Osteoblast (primary cell): ENCODE measurements at places on chromosomes 3 and 15.

DNA sequence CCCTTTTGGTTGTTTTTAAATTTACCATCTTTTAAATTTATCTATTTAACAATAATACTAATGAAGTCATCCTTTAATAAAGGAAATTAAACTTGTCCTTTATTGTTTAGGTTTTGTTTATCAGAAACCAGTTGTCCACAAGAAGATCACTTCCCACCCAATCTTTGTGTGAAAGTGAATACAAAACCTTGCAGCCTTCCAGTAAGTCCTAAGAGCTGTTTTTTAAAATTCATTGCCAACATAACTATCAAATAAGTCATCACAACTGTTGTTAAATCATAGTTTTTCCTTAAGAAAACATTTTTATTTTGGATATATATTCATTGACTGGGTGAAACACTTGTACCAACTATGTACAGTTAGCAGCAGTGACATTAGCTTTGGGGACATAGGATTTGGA is 59.4 kb downstream of the CALML4 start:
- no peak for DNase-seq

GRCh38 chr3:51216291-51216690 is 168.8 kb upstream of the MANF start:
- DNase-seq, result no peak

DNA sequence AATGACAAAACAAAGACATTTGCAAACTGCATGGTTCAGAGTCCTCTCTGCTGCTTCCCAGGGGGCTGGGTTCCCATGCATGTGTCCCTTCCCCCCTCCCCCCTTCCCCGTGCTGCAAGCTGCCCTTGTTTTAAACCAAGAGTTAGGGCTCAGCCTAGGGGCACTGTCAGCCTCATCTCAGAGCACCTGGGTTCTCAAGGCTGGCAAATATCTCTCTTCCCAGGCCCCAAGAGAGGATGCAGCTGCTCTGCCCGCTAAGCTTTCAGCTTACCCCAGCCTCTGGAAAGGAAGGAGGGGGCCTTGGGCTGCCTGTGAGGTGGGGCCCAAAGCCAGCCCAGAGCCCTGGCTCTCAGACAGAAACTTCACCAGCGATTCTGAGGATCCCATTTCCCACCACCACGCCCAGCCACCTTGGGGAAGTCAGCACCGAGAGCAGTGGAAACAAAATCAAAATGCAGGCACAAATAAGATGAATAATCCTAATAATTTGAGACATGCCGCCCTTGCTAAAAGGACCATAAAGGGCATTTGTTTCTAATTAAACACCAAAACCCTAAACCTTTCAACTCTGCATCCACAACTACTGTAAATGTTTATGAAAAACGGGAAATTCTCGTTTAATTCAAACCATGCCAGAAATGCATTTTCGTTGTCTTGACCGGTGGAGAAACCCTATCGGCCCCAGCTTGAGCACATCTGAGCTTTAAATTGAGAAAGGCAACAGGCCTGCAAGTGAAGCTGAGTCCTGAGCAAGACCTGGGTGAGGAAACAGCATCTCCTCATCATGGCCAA is 67.7 kb upstream of the WNT5A start:
- no peak for DNase-seq

DNA sequence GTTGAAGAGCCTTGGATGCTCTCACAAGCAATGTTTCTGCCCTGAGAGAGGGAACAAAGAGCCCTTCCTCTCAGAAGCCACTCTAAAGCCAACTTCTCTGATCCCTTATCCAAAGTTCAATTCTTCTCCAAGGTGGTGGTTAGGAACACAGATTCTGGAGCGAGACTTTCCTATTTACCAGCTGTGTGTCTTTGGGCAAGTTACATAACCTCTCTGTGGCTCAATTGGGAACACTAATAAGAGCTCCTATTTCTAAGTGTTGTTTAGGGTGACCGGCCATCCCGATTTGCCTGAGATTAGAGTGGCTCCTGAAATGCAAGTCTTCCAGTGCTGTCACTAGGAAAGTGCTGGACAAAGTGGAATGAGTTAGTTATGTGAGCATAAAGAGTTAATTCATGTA is 108.8 kb upstream of the PTX3 start:
- DNase-seq, result no peak

GRCh38 chr3:30393079-30393478 is 213.3 kb upstream of the TGFBR2 start:
- no peak for DNase-seq

DNA sequence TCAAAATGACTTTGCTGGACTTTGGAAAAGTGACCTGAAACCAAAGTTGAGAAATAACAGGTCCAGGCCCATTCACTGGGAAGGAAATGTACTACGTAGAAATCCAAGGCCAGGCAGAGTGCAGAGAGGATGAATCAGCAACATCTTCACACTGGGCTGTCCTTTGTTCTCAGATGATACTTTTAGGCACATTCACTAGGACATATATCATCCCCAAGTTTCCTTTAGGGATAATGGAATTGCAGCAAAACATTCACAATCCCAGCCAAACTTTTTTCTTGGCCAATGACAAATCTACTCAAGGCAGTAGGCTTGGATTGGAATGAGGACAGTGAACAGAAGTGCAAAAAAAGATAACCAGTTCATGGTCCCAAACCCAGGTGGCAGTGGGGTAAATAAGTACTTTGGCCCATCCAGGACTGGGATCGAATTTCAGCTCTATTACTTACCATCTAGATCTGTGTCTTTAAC is 75.1 kb downstream of the CLDN11 start:
- DNase-seq, result peak; percentile 85
